ENCODE measurements at places on chromosomes 16 and 17.

- no peak for DNase-seq
Observed at GRCh38 chr16:23564575-23565363, 7.2 kb downstream of the UBFD1 start.

- no peak for DNase-seq
Observed at GRCh38 chr17:20157001-20157310, 147.8 kb downstream of the SPECC1 start.

GRCh38 chr16:17447101-17447569 is 23.6 kb downstream of the XYLT1 start:
- DNase-seq: no peak

DNA sequence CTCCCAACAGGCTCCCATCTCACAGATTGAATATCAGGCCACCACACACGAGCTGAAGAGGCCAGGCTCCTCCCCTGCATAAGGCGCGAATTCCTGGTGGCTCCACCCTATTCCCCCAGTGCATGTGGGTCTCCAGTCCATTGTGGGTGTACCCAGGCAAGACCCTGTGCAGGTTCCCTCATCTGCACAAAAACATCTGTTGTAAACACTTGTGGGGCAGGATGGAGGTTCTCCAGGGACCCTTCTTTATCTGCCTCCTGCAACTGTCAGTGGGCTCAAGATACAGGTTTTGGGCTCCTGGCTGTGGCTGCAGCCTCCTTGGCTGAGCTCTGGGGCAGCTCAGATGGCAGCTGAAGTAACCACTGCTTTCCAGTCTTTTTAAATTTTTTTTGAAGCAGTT is 17.6 kb upstream of the LGALS9 start:
- no peak for DNase-seq

- DNase-seq: no peak
Observed at GRCh38 chr17:3835410-3836229, 10.4 kb downstream of the NCBP3 start.

Measured in endothelial cell (in vitro differentiated cells).